ENCODE measurements at places on chromosomes 11 and 22.

DNA sequence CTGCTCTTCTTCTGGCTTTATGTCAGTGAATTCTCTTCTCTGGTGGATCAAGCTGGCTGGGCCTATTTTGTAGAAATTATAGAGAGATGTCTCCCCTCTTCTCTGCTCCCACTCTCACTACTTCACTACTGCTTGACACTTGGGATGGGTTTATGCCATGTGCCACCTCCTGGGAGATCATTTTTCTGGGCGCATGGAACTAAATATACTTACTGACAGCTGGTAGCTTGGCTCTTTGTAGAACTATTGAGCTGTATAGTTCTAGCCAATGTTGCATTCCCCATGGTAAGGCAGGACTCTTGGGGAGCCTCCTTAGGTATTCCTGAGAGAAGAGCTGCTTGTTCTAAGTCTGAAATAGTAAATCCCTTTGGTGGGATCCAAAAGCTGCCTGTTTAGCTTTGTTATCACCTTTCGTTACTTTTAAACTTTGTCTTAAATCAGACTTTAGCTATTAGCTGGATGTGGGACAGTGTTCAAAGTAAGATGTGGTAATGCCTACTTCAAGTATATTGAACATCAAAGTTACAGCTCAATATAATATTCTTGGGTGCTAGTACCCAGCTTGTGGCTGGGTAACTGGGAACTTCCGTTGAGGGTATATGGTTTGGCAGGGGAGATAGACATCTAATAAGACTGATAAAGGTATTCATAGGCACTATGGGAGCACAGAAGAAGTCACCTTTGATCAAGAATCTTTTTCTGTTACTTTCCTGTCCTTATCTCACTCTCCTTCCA lies 87.5 kb upstream of the RRM1 start:
- DNase-seq: no peak

DNA sequence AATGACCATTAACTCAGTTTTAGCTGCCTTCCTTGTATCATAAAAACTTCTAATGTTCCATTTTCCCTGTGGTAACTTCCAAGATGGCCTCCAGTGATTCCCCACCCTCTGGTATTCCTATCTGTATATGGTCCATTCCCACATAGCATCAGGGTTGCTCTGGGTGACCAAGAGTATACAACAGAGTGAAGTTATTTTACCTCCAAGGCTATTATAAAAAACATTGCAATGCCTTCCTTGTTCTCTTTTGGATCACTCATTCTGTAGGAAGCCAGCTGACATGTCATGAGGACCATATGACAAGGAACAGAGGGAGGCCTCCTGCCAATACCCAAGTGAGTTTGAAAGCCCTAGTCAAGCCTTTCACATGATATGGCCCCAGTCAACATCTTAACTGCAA lies 30.1 kb downstream of the ZNF280B start:
- no peak for DNase-seq

- DNase-seq: no peak
Measured at GRCh38 chr11:115941481-115941993, 437.3 kb upstream of the CADM1 start.

- DNase-seq: no peak
Measured at GRCh38 chr11:75591966-75592365, 29.9 kb downstream of the SERPINH1 start.

GRCh38 chr22:18110194-18110953 lies at the start of gene TUBA8:
TSS of gene TUBA8 (plus strand) at chr22:18110809. CDS start at chr22:18110866, 57 bp downstream.
- no peak for DNase-seq

DNA sequence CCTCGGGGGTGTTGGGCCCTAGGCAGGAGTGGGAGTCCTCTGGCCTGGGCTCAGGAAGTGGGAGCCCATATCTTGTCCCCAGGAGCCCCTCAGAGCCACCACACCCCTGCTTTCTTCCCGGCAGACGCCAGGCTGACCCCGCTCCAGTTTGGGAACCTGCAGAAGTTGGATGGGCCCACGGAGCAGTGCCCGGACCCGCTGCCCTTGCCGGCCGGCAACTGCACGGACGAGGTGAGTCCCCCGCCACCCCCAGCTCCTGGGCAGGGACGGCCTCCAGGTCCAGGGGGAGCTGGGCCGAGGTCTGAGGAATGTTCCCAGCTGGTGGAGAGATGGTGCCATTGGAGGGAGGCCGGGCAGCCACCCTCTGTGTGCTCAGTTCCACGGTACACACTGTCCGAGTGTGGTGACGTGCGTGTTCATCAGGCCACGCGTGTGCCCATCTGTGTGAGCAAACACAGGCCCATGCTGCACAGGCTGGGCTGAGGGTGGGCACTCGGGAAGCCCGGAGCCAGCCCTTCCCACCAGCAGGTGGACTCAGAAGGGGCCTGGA lies 4.8 kb downstream of the MUC5B start:
- DNase-seq: no peak

DNA sequence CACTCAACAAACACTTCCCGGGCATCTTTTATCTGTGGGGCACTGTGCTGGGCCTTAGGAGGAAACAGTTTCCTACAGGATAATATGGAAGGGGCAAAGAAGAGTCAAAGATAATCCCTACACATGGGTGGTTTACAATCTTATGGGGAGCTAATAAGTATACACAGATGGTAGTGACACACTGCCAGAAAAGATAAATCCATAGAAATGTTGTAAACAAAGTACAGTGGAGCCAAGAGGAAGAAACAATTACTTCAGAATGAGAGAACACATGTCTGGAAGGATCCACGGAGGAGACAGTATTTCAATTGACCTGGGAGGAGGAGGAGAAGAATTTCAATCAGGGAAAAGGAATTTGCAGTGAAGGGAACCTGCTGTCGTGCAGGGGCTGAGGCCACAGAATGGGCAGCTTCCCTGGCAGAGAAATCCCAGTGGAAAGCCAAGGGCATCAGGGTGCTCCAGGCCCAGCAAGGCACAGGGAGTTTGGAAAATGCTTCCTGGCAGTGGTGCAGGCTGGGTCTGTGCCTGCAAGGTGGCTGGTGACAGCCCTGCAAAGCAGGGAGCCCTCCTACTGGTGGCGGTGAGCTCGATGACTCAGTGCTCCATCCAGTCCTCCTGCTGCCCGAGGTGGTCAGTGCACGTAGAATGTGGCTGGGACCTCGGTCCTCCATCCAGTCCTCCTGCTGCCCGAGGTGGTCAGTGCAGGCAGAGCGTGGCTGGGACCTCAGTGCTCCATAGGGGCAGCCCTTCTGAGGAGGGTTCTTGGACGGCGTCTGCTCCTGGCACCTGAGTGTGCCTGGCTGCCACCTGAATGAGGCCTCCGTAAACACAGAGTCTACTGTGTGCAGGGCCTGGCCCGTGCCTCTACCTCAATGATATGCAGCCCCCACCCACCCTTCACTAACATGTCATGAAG lies 444.3 kb upstream of the B3GAT1 start:
- DNase-seq: no peak

GRCh38 chr22:41931701-41932269 lies 5.2 kb upstream of the TNFRSF13C start:
- DNase-seq: no peak

DNA sequence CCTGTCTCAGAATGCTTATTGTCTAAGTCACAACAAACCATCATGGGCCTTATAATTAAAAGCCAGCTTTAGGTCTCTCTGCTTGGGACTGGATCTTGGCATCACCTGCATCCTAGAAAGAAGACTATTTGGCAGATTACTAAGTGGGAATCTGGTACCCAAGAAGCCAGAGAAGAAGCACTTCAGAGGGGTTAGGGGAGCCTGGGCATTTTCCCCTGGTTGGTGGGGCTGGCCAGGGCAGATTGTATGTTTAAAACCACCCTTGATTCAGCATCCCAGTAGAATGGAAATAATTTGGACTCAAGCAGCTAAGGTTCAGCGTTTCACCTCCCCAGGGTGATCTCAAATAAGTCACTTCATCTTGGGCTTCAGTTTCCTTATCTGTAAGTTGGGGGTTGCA lies 193.7 kb downstream of the MIAT start:
- DNase-seq: no peak

- no peak for DNase-seq
Measured at GRCh38 chr22:48627966-48628365, 1199.7 kb downstream of the BRD1 start.

DNA sequence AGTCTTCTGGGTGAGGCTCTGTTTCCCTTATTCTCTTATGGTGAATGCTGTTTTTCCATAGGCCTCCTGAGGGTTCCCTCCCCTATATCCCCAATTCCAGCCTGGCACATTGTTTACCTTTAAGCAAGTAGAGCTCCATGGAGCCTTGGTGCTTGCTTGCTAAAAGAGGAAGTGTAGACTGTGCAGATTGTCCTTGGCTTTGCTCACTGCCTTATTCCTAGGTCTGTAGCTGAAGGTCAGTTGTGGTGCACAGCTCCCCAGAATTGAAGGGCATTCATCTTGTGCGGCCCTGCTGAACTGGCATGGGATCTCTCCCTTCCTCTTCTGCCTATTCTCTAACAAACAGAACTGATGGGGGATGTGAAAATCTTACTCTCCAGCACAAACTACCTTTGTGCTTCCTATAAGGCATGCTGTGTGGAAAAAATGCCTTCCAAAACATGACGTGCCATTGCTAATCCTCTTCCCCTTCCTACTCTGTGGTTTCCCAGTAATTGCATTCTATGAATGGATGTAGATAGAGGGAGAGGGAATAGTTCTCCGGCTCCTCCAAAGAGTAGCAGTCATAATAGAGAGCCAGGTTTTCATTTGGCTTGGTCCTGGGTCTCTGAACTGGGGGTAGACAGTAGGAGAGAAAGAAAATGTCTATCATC lies 34.2 kb upstream of the PLET1 start:
- no peak for DNase-seq

DNA sequence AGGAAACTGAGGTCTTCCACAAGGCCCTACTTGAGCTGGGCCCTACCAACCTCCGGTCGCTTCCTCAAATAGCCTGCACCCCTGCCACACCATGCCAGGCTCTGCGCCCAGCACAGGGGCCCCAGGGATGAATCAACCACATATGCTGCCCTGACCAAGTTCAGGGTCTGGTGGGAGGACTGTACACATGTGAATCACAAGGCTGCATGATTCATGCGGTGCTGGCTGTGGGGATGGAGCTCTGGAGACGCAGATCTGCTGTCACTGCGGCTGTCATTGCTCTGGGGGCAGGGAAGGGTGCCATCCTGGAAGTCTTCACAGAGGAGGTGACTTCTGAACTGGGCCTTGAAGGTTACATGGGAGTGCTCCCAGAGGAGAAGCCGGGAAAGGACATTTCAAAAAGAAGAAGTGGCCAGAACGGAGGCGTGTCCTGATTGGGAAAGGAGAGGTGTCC lies 21.5 kb downstream of the CYTH4 start:
- DNase-seq: no peak

DNA sequence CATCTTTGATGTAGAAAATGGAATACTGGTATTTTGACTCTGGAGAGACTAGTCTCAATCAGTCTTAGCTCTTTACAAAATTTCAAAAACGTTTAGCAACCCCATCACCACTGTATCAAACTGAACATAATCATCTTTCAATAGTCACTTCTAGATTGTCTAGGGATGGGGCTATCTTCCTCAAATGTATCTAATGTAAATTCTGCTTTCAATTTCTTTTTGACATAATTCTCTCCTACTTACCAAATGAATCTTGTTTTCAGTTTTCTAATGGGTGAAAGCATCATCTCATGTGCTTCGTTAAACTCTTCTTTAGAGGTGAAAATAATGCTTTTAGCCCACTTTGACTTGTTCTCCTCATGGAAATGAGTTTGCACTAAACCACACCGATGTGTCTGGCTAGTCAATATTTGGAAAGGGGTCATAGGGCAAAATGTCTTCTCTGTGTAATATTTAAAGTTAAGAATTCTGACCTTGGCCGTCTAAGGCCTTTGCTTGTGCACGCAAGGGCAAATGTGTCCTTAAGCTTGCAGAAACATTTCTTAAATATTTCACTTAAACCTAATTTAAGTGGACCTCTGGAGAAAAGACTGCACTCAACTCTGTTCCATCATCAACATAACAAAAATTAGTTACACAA lies 5.2 kb downstream of the SIK3 start:
- no peak for DNase-seq

- no peak for DNase-seq
Measured at GRCh38 chr11:71080239-71081097, 171.9 kb downstream of the SHANK2 start.

DNA sequence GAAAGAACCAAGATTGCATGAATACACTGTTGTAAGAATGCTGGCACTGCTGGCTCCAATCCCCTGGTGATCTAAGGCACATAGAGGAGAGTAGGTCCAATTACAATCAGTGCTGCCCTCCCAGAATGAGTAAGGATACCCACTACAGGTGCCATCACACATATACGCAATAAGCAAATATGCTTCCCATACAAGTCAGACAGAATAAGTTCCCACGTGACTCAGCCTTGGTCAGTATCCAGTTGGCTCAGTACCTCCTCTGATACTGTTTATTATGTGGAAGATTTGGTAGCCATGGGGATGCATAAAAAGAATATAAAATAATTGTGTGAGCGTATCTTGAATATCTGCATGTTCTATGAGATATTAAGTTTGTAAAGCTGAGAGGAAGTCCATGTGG lies 8.9 kb upstream of the OR2D3 start:
- DNase-seq: no peak

DNA sequence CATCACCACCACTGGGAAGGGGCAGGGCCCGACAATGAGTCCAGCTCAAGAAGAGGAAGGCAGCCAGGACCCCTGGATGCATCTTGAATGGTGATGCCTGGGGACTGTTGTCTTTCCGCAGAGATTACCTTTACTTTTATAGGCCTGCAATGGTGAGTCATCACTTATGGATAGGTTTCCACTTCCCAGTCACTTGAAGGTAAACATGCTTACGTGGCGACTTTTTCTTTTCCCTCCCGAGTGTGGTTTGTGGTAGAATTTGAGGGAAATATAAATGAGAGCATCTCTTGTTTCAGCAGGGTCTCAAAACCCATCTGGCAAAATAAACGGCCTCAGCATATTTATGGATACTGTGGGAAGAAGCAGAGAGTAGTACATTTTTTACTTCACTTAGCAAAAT lies at the start of gene MMP13:
Gene MMP13 (minus strand): TSS at position 109 of the 400 bp plus-strand sequence. CDS start 27 bp downstream, at position 82.
- no peak for DNase-seq

GRCh38 chr11:24497831-24498230 lies 978 bp downstream of the LUZP2 start:
- DNase-seq: no peak

DNA sequence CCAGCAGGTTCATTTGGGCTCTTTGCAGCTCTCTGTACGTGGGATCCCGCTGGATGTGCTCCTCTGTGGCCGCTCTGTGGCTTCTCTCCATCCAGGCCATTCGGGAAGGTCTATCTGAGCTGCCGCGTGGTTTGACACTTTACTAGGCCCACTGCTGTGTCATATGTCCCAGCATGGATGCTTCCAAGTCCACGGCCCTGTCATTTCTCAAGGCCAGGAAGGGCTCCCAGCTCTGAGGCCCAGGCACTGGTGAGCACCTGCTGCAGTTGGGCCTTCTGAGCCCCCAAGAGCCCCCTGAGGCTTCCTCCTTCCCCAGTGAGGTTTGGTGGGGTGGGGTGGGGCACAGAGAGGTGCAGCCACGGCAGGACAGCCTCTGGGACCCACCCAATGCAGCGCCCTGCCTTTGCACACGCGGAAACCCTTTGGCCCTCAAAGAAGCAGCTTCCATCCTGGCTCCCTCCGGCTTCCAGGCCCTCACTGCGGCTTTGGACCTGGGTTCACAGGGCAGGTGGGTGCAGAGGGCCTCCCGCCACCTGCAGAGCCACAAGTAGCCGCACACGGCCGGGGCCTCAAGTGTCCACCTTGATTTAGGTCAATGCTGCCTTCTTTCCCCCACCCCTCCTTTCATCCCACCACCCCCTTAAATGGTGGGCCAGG lies 44.5 kb upstream of the FGF3 start:
- DNase-seq: no peak

GRCh38 chr11:10397226-10397987 lies 57.7 kb upstream of the AMPD3 start:
- no peak for DNase-seq

All from cerebellar nuclear complex (tissue), 1 donor.